ENCODE measurements at places on chromosomes 12 and 14. TPM values are rescaled to one million over a fixed set of nuclear protein-coding genes. Genes with fewer than 3 reads are reported as not detected.

- DNase-seq: no peak
Observed at GRCh38 chr12:26077915-26078702, 46.7 kb downstream of the BHLHE41 start.

DNA sequence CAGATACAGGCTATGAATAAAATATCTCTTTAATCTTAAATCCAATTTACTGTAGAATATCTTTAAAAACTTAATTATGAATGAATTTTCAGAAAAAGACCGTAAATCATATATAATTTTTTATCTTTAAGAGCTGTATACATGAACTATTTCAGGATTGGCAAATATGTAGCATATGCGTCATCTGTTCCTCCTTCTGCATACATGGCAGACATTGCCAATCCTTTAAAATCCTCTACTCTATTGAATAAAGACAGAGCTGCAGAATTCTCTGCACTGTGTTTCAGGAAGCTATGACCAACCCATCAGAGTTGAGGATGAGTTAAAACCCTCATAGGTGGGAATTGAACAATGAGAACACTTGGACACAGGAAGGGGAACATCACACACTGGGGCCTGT lies 279.0 kb downstream of the TMEM117 start:
- DNase-seq: no peak

- DNase-seq: no peak
Observed at GRCh38 chr12:83113945-83114344, 427.2 kb downstream of the TMTC2 start.

GRCh38 chr12:12244341-12244740 lies 22.5 kb downstream of the LRP6 start:
- DNase-seq: no peak

GRCh38 chr14:68885226-68886108 lies 92.6 kb upstream of the ZFP36L1 start:
- DNase-seq: no peak

DNA sequence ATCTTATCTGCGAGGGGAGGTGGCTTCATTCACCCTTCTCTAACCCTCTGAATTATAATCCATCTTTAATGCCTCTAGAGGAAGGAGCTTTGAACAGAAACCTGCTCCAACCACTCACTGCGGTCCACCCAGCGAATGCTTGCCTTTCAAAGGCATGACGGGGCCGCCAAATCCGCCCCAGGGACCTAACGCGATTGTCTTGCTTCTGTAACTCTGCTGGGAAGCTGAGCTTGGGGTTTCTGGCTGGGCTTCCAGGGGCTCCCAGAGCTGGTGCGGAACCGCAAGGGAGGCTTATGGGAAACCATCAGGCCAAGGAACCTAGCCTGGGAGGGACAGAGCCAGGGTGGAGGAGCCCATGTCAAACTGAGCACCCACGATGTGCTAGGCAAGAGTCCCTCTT lies 231.2 kb upstream of the LHX5 start:
- no peak for DNase-seq

- DNase-seq: no peak
Observed at GRCh38 chr12:20830456-20830855, 20.0 kb downstream of the SLCO1B3 start.

The TROAP gene
- 4.3 TPM for total RNA-seq

The CLEC6A gene
- not detected for total RNA-seq

The NTN4 gene
- total RNA-seq: 60.9 TPM

The CEP170B gene
- 30.0 TPM for total RNA-seq

The BIN2 gene
- total RNA-seq: 9.4 TPM

Data from aorta (tissue), 5 donors.